ENCODE measurements at places on chromosomes 1 and 21.

GRCh38 chr1:27006683-27007082 lies 6.0 kb downstream of the TENT5B start:
- DNase-seq, result no peak

DNA sequence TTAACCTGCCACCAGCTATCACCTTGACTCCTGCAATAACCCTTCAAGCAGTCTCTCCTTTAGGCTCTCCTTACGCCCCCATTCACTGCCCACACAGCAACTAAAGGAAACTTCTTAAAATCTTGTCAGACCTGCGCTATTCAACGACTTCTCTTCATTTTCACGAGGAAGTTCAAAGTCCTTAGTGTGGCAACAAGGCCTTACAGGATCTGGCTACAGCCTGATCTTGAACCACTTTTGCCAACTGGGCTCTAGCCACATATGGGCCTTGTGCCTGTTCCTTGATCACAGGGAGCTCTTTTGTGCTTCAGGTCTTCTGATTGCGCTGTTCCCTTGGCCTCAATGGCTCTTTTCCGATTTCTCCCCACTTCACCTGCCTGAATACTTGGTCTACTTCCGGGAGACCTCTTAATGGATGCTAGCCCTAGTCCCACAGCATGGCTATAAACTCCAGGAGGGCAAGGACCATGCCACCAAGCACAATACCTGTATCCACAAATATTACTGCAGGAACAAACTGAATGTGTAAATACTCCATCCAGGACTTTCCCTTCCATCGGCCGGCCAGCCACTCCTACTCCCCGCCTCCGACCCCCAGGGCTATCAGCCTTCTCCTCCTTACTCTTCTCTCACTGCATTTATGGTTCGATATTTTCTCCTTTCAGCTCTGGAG lies 2.3 kb upstream of the CTNNBIP1 start:
- no peak for DNase-seq

GRCh38 chr1:54324251-54325140 lies 81.7 kb downstream of the SSBP3 start:
- no peak for DNase-seq

GRCh38 chr21:41110161-41110560 lies 57.8 kb upstream of the BACE2 start:
- no peak for DNase-seq

DNA sequence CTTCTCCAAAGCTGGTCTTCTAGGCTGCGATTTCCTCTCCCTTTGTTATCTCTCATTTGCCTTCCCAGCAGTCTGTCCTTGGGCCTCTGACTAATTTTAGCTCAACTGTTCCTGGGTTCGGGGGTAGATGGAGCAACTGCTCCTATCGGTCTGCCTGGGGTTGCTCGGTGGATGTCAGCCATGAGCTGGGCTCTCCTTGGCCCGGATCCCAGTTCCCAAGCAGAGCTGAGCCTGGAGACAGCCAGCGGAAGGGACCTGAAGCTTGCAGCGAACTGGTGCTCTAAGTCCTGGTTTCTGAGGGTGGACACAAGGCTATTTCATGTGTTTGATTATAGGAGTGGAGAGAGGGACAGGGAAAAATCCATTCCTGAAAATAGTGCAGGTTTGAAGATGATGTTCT lies 423.0 kb downstream of the RPS6KC1 start:
- no peak for DNase-seq

DNA sequence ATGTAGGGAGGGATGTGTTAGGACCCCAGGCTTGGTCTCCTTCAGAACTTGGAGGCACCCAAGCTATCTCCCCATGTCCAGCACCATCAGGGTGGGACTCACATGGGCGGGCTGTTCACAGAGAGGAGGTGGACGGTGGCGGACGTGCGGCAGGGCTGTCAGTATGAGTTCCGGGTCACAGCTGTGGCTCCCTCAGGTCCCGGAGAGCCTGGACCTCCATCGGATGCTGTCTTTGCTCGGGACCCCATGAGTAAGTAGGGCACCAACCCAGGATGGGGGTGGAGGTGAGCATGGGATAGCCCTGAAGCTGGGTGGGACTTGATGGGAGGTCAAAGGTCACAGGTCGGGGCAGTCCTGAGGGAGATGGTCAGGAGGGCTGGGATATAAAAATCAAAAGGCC lies 27.8 kb downstream of the IGFN1 start:
- no peak for DNase-seq
